ENCODE measurements at places on chromosomes 16 and 17.

- no peak for DNase-seq
Observed at GRCh38 chr17:65191811-65192740, 54.9 kb downstream of the RGS9 start.

DNA sequence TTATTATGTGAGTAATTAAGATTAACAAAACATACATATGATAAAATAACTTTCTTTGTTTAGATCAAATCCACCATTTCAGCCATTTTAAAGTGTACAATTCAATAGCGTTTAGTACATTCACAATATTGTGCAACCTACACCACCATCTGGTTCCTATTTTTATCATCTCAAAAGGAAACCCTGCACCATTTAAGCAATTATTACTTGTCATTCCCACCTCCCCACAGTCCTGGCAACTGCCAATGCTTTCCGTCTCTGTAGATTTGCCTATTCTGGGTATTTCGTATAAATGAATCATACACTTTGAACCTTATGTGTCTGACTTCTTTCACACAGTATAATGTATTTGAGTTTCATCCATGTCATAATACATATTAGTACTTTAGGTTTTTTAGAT, 162.5 kb upstream of the CNTNAP4 start:
- DNase-seq, result no peak

DNA sequence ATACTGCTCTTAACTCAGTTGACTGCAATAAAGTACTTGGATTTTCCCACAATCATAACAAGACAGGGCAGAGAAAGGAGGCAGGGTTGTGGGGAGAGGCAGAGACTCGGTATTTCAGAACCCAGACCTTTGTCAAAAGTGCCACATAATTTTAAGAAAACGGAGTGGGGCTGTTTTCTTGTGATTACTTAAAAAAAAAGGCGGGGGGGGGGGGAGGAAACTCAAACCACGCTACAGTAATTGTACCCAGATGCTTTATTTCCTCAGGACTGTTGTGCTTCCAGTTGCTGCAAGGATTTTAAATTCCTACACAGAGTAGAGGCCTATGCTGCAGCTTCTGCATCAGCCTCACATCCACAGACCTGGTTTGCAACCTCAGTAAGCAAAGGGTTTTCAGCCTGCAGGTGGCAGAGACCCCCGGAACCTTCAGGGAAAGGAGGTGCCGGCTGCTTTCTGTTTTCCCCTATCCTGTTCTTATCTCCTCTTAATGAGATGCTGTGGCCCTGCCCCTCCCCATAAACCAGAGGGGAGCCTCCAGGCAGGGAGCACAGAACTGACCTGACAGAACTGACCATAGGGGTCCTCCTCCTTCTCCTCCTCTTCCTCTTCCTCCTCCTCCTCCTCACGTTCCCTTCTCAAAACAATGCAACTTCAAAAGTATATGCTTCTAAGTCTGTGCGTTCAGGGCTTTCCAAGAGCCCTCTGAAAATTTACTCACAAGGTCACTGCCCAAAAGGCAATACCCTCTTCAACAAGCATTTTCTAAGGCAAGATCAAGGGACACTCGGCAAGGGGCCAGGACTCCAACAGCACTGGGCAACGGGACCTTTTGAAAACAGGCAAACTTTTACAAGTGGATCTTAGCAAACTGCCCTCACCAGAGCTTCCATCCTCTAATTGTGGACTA, 7.5 kb downstream of the AXIN2 start:
- DNase-seq, result no peak

- DNase-seq, result no peak
Observed at GRCh38 chr17:82037889-82038195, 345 bp upstream of the DCXR start.

DNA sequence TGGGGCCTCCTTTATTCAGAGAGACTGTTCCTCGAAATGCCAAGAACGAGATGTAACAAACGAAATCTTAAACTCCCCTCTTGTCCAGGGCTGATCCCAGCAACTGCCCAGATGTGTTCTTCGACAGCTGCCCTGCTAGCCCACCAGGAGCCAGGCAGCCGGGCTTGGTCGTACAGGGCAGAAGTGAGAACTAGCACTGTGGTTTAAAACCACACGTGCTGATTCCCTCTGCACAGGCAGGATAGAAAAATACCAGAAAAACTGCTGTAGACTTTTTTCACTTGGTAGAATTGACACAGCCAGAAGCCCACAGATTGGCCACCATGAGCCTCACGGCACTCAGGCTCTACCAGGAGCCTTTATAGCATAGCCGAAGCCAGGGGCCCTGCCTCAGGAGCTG, 33.1 kb downstream of the PLD6 start:
- DNase-seq, result no peak

DNA sequence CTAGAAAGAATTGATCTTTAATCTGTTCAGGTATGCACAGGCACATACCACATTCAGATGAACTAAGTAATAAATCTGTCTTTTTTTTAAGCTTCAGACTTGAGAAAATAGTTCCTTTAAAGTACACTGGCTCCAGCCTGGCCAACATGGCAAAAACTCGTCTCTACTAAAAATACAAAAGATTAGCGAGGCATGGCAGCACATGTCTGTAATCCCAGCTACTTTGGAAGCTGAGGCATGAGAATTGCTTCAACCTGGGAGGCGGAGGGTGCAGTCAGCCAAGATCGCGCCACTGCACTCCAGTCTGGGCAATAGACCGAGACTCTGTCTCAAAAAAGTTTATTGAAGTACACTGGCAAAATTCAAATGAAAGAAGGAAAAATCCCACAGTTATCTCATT, 111.0 kb upstream of the NETO2 start:
- DNase-seq, result no peak

DNA sequence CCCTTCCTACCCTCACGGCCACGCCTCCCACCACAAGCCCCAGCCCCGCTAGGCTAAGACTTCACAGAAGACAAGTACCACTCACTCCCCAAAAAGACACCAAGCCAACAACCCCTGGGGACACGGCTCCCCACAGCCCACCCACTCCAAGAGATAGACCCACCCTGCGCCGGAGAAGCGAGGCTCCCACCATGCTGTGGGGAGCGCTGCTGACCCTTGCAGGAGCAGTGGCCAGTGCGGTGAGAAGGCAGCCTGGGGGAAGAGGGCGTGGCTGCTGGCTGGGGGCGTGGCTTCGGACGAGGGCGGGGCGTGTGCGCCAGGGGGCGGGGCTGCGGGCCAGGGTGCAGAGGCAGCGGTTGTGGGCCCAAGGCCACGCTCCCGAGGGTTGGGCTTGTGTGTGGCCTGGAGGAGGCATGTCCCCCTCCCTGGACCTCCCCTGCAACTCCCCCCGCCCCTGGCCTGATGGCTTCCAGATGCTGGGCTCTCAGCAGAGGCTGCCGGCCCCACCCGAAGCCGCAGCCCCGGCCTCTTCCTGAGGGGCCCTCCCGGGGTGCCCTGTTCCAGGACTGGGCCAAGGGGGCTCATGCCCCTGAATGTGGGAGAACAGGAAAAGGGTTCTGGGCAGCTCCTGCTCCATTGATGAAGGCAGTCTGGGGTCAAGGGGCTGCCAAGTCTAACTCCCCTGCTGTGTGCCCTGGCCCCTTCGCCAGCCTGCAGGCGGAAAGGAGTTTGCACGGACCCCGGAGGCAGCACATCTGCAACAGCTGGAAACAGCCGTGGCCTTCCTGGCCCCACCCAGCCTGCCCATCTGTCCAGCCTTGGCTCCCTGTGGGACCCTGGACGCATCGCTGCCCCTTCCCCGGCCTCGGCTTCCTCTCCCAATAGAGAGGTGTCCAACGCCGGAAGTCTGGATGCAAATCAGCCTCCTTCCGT, 9.1 kb downstream of the TFAP4 start:
- no peak for DNase-seq

GRCh38 chr17:82930924-82931698, 91.3 kb upstream of the ZNF750 start:
- no peak for DNase-seq

DNA sequence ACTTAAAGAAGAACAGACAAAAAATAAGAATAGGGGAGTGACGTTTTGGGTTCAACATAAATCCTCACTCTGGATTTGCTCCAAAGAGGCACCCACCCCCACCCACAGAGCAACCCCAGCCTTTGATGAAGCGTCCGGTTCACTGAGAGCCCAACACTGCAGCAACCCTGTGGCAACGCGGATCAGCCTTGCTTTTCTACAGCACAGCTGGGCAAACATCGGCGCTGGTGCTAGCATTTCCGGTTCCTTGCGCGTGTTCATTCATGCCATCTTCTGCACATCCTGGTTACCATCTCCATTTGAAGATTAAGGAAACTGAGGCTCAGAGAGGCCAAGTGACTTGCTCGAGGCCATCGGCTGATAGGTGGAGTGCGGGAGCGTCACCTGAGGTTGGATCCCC, 8.7 kb upstream of the GINS2 start:
- DNase-seq, result no peak

DNA sequence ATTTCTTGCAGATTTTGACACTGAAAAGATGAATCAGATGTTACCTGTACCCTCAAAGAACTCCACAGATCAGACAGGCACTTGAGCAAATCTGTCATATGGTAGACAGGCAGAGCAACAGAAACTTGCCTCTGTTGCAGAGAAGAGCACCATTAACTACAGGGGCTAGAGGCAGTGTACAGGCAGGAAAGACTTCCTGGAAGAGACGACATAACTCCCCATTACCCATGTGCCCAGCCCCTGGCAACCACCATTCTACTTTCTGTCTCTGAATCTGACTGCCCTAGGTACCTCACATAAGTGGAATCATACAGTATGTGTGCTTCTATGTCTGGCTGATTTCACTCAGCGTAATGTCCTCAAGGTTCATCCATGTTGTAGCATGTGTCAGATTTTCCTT, 15.5 kb downstream of the GFOD2 start:
- no peak for DNase-seq

- DNase-seq, result no peak
Observed at GRCh38 chr16:89880477-89881367, 7.3 kb downstream of the TCF25 start.

DNA sequence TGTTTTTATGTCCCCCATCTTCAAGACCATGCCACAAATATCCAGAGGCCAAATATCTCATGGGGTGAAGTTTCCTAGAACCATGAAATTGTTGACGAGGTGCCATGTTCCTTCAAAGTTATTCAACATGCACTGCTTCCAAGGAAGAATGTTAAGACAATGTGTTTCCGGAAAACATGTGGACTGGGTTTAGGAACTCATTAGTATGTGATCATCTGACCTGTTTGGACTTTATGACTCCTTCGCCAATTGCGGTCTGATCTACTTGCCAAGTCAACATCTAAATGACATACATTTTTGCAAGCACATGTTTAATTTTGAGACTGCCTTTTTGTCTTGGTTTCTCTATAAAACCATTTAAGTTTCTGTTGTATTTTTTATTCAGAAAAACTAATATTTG, 234.8 kb downstream of the MAF start:
- no peak for DNase-seq

- DNase-seq, result no peak
Observed at GRCh38 chr16:56063111-56063510, 128.2 kb upstream of the GNAO1 start.

GRCh38 chr17:70040336-70040735, 34.7 kb upstream of the KCNJ16 start:
- no peak for DNase-seq

DNA sequence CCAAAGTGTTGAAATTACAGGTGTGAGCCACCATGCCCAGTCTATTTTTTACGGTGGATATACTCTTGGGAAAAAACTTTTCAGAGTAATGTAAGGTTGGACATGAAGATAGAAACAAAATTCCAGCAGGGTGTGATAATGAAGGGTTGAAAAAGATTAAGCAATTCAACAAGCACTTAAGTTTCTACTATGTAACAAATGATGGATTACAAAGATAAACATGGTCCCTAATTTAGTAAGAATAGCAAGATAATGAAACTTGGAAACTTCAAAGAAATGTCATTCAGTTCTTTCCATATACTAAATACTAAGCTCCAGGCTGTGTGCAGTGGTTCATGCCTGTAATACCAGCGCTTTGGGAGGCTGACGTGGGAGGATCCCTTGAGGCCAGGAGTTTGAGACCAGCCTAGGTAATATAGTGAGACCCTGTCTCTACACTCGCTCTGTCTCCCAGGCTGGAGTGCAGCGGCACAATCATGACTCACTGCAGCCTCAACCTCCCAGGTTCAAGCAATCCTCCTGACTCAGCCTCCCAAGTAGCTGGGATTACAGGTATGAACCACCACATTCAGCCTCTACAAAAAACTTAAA, 31.0 kb downstream of the PSMD12 start:
- DNase-seq, result no peak

DNA sequence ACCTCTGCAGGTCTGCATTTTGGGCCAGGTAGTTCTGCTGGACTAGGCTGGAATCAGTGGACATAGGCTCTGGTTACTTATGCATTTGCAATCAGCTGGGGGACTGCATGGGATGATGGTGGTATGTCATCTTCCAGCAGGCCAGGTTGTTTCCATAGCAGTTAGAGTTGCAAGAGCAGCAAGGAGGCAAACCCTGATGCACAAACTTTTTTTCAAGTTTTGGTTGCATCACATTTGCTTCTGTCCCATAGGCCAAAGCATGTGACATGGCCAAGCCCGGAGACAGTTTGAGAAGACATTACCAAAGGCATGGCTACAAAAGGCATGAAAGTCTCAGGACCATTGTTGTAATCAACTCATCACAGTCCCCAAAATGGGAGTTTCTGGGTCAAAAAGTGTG, 58.2 kb downstream of the PRKCB start:
- no peak for DNase-seq

DNA sequence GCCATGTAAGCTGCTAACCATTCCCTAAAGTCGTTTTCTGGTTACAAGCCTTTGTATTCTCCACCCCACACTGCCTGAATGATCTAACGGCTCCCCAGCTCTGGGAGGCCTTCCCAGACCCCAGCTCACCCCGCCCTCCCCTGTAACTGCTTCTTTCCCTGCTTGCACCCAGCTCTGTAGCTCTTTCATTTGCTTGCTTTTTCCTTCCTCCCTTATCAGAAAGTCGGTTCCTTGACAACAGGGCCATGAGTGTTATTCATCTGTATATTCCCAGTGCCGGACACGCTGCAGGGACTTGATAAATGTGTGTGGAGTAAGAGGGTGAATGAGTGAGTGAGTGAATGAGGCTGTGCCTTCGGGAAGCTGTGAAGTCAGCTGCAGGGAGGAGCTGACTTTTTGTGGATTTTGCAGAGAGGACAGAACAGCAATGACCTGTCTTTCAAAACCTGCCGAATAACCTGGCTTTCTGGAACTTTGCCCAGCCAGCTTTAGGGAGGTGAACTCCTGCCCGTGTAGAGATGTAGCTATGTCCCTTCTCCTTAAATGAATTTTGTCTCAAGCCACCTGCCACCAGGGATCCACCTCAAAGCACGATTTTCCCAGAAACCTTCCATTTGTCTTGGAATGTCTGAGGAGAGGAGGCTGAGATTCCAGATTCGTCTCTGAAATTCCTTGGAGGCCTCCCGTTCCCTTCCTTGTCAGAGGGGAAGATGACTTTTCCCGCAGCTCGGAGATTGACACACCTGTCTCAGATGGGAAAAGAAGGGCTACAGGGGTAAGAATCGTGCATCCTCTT, 20.0 kb upstream of the CACNG4 start:
- DNase-seq, result no peak

GRCh38 chr17:44688675-44689476, 700 bp downstream of the CCDC43 start:
- DNase-seq, result no peak
